Right ventricle myocardium superior (tissue), 1 donor: ENCODE measurements at places on chromosomes 5 and 9. TPM values are rescaled to one million over a fixed set of nuclear protein-coding genes. Genes with fewer than 3 reads are reported as not detected.

Gene LRSAM1
- total RNA-seq = 52.1 TPM

Gene TMC1
- not detected for total RNA-seq

Gene ZBTB26
- total RNA-seq = 4.7 TPM

Gene RLN1
- total RNA-seq = 0.62 TPM

Gene FGF1
- total RNA-seq = 42.7 TPM

Gene SPINK5
- 0.35 TPM for total RNA-seq

Gene TTC16
- total RNA-seq = 0.48 TPM

Gene ISL1
- not detected for total RNA-seq

Gene EPB41L4B
- 9.9 TPM for total RNA-seq

Gene CYSTM1
- total RNA-seq = 58.3 TPM

Gene SPATA31A5
- not detected for total RNA-seq
